ENCODE measurements at places on chromosomes 12 and 14.

- DNase-seq = no peak
These were observed 14.8 kb downstream of the ZBTB39 start for GRCh38 chr12:56991319-56992246.

GRCh38 chr14:50978529-50978871 is 34.2 kb upstream of the PYGL start:
- no peak for DNase-seq

GRCh38 chr12:107775093-107775721 is 703 bp downstream of the ASCL4 start:
- DNase-seq = no peak

DNA sequence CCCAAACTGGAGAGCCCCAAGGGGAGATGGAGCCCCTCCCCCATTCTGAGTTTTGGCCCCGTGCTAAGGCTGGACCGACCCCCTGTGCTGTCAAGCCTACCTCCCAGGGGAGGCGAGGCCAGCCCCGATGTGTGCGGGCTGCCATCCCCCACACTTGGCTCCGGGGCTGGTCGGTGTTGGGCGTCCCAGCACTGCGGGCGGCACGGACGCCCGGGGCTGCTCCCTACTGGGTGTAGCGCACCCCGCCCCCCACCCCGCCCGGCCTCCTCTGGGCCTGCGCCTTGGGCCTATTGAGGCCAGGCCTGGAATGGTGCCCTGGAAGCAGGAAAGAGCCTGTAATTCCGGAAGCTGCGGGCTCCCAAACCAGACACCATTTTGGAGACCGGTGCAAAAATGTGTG is 2.6 kb downstream of the DCAF4 start:
- DNase-seq = no peak

DNA sequence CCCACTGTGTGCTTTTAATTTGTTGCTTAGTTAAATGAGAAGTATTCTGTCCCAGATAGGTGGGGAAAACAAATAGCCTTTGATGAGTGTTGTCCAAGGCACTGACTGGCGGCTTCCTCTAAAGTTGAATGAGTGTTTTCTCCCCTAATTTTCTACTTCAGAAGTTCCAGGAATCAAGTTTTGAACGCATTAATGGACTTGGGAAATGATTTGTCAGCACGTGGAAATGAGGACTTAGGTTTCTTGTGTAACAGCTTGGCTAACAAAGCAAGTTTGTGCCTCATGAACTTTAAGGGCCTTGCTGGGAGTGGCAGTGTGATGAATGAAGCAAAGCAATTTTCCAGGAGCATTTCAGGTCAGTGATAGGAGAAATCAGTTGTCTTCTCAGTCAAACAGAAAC is 56.9 kb downstream of the LIN52 start:
- DNase-seq = no peak

GRCh38 chr12:66149702-66150398 is 19.3 kb upstream of the LLPH start:
- DNase-seq = no peak

DNA sequence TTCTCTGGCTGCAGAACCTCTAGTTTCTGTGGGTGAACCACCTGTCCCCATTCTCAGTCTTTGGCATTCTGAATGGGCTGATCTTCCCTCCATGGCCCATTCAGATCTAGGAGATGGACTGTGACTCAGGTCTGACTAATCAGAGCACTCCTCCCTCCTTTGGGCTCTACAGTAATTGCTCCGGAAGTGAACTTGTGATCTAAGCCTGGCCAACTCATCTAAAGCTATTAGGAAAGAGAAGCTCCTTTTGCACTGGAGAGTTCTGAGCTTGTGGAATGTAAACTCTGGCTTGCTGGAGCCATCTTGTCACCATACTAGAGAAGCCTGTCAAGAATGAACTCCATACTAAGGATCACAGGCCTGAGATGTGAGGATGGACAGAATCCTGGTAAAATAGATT is 168.2 kb downstream of the SUDS3 start:
- no peak for DNase-seq

- no peak for DNase-seq
These were observed 24.2 kb downstream of the GNPNAT1 start for GRCh38 chr14:52767058-52767833.

DNA sequence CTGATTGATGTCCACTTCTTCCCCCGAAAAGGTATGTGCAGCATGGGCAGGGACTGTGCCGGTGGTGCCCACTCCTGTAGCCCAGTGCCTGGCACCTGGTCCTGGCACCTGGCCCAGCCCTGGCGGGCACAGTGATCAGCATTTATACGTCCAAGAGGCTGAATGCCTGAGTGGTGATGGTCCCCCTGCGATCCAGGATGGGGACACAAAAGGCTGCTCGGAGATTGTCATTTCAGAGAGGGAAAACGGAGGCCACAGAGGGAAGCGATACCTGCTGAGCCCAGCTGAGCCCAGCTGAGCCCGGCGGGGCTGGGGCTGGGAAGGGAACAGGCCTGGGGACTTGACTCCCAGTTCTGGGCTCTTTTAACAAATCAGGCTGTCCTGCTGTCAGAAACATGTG is 55.8 kb downstream of the PRIMA1 start:
- no peak for DNase-seq

DNA sequence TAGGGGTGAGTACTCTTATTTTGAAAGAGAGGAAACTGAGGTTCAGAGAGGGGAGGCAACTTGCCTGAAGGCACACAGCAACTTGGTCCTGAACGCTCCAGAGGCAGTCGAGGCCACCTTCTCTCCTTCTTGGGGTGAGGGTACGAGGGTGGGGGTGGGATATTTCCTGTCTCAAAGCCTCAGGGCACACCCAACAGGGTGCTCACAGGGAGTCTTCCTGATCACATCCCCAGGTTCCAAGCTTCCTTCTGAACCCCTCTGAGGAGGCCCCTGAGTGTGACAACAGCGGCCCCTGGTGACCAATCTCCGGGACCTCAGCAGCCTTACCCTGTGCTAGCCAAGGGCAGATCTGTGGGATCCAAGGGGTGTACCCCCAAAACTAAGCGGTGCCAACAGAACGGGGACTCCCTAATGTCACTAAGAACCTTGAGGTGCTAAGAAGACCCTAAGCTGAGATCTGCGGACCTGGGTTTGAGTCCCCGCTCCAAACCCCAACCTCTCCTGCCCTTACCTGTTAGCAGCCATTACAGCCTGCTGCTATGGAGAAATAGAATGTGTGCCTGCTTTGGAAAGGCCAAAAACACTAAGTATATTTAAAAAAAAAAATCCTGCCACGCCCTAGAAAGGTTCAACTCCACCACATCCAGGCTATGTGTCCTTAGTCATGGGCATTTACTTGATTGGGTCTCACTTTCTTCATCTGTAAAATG is 57.9 kb downstream of the TRPV4 start:
- DNase-seq = no peak

- DNase-seq = no peak
These were observed 127.1 kb downstream of the FIGNL2 start for GRCh38 chr12:51721282-51721940.

DNA sequence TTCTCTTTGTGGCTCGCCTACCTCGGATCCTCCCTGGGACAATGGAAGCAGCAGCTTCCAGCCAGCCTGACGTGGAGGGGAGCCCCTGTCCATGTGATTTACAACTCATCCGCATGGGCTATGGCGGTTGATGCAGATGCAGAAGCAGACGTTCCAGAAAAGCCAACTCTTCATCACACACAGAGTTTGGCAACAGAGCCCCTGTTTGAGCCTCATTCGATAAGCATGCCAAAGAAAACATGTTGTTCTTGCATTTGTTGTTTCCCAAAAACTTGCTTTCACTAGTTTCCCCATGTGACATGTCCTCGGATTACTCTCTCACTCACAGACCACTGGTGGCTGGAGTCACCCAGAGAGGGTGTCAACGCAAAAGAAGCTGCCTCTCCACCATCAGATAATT is 16.4 kb upstream of the TC2N start:
- DNase-seq = no peak

- DNase-seq = no peak
These were observed at the start of gene TMCC3 for GRCh38 chr12:94650143-94651056. TMCC3 (minus strand) TSS chr12:94650557; CDS start chr12:94650430, 127 bp downstream.

GRCh38 chr14:51735851-51736250 is 84.1 kb downstream of the FRMD6 start:
- no peak for DNase-seq

- no peak for DNase-seq
These were observed 32.3 kb upstream of the TBC1D30 start for GRCh38 chr12:64792128-64792527.

DNA sequence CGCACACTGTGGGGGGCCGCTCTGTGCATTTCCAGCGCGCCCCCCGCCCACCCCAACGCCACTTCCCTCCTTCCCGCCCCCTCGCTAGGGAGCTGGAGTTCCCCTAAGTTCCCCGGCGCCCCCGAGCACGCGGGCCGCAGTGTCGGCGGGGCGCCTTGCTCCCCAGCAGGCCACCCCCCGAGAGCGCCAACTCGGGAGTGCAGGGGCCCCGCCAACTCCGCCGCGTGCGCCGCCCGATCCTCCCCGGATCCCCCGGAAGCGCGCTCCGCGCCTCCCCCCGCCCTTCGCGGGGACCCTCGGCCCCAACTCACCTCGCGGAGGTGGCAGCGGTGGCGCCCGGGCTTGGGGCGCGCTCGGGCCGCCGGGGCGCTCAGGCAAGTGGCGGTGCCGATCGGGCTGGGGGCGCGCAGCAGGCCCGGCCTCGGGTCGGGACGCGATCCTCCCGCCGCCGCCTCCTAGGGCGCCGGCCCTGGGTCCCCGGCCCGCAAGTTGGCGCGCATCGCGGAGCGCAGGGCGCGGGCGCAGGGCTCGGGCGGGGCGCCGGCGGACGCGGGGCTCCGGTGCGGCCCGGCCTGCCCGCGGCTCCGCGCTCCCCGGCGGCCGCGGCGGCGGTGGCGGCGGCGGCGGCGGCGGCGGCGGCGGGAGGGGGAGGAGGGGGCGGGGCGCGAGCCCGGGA is at the start of gene NCOR2:
NCOR2 (minus strand) TSS at position 616 of the 676 bp plus-strand sequence. CDS start 72,361 bp downstream, outside the sequence.
- DNase-seq = no peak

Data from cortex of kidney (tissue), 1 donor.